ENCODE measurements at places on chromosomes 11 and 22.

DNA sequence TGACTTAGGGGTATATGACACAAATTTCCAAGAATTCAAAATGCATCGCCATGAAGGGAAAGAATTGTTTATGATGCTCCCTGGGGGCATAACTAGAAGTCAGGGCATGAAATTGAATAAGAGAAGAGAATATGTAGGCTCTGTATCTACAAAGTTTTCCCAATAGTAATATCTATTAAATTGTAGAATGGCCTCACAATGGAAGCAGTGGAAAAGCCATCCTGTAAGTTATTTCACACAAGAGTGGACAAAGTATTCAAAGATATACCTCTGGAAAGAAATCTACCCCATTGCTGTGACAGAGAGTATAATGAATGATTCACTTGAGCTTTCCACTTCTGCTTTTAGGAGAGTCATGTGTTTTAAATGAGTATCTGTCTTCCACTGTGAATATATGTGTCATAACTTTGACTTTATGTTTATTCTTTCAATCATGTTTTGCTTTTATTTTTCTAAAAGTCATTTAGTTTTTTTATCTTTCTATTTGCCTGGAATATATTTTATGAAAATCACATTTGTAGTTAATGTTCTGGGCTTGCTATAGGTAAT is 65.7 kb upstream of the DDI1 start:
- DNase-seq: no peak

GRCh38 chr11:24634606-24635160 is 137.8 kb downstream of the LUZP2 start:
- DNase-seq: no peak

GRCh38 chr11:113572136-113572735 is 97.0 kb upstream of the DRD2 start:
- no peak for DNase-seq

DNA sequence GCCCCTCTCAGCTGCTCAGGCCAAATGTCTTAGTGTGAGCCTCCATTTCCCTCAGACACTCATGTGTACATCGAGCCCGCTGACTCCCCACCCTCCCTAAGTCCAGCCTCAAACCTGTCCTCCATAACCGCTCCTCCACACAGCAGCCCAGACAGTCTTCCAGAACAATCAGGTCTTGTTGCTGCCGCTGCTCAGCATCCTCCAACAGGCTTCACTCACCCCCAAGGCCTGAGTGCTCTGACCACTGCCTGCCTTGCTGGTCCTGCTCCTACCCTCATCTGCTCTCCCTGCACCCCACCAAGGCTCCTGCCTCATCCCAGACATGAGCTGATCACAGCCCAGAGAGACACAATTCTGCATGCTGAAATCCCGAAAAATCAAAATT is 17.1 kb downstream of the PSMD13 start:
- no peak for DNase-seq

- DNase-seq: no peak
These were observed 8.3 kb downstream of the ATP5MGL start for GRCh38 chr22:42632096-42632495.

GRCh38 chr11:3905080-3905953 is 49.9 kb downstream of the STIM1 start:
- no peak for DNase-seq

- DNase-seq: peak; percentile 61
These were observed 472.9 kb downstream of the SOX6 start for GRCh38 chr11:15883455-15883920.

GRCh38 chr11:124096364-124096763 is 18.9 kb upstream of the VWA5A start:
- DNase-seq: no peak

DNA sequence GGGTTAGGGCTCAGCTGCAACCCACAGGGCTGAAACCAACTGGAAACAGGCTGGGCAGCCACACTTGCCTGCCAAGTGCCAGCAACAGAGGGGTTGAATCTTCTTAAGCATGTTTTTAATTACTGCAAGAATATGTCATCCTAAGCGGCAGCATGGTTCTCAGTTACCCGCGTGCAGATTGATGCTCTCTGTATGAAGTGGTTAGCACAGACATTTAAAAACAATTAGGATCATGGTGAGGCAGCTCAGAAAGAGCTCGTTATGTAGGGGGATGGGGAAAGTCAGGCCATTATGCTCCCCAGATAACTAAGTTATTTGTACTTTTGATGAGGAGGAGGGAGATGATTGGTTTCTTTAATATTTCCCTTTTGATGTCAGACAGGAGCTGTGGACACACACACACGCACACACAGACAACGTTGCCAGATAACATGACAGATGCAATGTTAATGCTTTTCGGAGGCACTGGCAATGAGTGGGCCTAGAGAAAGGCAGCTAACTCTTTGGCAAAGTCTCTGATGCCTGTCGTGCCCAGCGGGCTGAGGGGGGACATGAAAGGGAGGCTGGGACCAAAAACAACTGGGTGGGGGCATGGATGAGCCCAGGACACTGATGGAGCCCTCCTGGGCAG is 389.7 kb downstream of the NXPE2 start:
- no peak for DNase-seq

- peak; percentile 38 for DNase-seq
These were observed 6.5 kb downstream of the HMBS start for GRCh38 chr11:119091178-119091577.

- no peak for DNase-seq
These were observed 57.6 kb downstream of the RNF169 start for GRCh38 chr11:74806267-74806666.

DNA sequence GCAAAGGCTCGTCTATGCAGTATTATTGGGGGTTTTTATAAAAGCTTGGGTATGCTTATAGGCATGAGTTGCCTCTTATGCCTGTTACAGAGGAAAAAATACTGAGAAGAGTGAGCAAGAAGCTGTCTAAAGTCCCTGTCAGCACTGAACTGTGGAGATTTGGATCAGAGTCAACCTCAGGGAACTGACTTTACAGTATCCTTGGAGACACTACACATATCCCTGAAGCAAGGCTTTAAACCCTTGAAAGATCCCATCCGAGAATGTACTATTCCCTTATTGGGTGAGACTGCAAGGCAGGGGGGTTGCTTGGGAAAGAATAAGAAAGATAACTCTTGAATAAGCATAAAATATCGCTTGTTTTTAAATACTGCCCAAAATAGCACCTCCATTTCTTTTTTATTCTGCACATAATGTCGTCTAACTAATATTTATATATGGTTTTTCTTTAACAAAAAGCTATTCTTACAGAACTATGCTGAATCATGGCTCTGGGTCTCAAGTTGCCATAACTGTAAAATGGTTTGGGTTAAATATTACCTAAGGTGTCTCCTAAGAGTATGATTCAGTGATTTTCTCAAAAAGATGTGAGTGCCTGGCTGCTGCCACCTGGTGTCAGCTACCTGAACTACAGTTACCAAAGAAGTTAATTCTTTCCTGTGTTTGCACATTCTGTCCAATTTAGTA is 1062.8 kb downstream of the DLG2 start:
- DNase-seq: no peak

GRCh38 chr11:111378861-111379601 is at the start of gene POU2AF1:
POU2AF1 (minus strand) TSS chr11:111379275; CDS start chr11:111379177, 98 bp downstream.
- DNase-seq: peak; percentile 68

DNA sequence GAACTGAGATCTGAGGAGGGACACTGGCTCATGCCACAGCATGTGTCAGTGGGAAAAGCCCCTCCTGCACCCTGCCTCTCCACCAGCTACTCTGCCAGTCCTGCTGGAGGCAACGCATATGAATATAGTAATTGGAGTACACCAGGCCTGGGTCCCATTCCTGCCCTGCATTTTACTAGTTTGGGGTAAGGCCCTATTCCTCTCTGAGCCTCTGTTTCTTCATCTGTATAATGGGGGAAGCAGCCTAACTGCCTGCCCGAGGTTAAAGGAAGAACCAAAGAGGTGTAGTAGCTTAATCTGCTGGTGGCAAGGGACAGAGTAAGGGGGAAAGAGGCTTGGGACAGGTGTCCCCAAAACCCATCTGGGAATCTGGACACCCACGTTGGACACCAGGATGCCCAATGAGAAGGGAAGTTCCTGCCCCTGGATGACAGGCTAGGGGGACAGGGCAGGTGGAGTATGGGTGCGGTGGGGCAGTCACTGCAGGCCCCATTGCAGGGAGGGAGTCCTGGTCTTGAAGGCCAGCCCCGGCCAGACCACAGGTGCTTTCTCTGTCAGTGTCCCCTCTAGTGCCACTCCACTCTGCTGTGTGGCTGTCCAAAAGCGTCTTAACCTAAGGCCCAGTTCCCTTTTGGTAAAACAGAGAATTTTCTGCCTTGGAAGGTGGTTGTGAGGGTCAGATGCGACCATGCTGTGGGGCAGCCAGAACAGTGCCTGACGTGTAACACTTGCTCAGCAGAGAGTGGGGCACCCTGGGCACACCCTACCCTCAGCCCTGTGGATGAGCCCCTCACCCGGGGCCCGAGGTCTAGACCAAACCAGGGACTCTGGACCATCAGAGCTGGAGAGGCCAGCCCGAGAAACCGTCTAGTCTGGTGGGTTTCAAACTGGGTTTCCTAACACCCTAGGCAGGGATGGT is 11.5 kb downstream of the TSKU start:
- DNase-seq: no peak

GRCh38 chr11:91489989-91490388 is 734.6 kb upstream of the FAT3 start:
- DNase-seq: no peak

- DNase-seq: no peak
These were observed 68.7 kb downstream of the PRR5L start for GRCh38 chr11:36364551-36365325.

DNA sequence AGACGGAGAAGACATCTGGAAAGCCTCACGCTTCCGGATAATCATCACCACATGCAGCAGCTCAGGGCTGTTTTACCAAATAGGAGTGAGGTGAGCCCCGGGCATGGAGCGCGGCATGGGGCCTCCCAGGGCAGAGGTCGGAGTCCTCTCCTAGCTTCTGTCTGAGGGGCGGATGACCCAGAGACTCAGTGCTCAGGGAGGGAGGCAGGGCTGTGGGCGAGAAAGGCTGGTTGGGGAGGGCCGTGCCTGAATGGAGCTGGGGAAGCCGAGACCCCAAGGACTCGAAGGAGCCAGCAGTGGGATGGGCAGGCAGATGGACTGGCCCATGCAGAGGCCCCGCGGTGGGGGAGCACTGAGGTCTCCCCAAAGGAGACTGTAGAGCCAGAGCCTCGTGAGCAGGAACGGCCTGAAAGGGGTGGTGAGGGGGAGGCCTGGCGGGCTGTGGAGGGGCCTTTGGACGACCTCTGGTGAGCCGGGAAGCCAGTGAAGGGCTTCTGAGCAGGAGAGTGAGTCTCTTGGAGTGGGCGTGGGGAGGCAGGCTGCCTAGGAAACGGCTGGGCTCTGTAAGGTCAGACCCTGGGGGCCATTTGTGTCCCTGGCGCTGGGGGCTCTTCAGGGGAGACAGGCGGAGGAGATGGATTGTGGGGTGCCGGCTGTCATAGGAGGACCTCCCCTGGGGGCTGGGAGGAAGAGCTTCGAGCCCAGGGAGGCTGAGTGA is 24.7 kb upstream of the PANX2 start:
- DNase-seq: peak; percentile 54

DNA sequence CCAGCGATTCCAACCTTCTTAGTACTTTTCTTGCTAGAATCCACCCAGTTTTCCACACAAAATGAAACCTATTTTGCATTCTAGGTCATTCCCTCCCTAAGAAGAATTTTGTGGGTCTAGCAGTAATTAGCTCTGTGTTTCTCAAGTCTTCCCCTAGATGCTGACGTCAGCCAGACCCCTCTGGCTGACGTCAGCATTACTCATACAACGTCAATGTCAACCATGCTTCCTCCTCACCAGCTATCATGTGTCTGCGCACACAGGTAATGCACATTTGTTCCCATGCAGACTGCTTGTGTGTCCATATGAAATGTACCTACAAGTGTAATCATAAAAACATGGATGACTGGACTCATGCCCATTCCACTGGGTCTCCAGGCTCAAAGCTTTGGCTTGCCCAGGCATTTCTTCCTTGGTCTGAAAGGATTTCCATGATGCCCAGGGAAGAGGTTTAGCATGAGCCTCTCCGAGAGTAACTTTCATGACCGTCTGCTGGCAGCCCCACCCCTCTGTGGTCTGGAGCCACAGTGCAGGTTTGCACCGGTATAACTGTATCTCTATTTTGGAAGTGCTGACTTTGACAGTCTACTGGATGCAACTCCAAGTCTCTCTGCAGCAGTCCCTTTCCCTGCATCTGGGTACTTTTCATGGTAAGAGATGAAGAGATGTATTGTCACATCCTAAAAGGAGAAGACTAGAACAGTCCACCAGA is 58.6 kb downstream of the DSCAML1 start:
- no peak for DNase-seq

DNA sequence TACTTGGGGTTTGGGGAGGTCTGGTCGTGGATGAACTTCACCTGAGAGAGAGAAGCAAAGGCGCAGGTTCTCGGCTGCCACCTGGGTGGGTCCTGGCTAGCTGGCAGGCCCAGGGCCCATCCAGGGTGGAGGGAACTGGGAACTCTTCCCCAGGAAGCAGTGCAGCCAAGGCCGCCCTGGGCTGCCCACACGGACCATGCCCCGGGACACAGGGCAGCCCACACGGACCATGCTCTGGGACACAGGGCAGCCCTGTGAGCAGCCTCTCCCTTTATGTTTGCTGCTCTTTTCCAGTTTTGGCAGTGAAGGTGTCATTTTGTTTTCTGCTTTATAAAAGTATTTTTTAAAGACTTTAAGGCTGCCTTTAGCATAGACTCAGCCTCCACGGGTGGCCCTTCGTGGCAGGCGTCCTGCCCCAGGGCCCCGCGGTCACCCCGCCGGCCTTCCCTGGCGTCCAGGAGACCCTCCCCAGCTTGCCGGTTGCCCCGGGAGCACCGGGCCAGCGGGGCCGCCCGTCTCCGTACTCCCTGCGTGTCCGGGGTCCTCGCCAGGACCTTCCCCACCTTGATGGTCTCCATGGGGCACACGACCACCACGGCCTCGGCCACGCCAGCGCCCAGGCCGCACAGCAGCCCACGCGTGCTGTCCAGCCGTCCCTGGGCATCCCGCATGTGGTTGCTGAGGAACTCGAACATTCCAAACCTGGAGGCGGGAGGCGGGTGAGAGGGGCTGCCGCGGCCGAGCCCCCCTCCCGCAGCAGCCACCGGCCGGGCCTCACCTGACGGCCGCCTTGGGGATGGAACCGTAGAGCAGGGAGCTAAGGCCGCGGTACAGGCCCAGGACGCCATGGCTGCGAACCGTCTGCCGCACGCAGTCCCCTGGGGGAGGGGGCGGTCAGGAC is 1.1 kb downstream of the SLC25A1 start:
- no peak for DNase-seq

DNA sequence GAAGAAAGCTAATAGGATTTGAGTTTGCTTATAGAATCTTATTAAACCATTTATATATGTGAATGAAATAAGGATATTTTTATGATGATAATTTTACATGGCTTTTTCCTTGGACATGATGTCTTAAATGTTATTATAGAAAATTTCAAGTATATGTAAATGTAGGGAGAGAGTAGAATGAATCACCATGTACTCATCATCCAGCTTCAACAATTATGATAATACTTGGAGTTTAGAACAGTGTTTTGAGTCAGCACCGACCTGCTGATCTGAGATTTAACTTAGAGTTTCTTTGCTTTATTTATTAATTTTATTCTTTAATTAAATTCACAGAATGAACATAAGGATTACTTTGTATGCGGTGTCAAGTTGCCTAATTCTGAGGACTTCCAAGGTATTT is 193.5 kb downstream of the UVRAG start:
- DNase-seq: no peak

All from left hindlimb (tissue), 1 donor.